ENCODE measurements at places on chromosomes 4 and X.

- DNase-seq = no peak
Measured at GRCh38 chr4:159238631-159239030, 135.8 kb downstream of the RAPGEF2 start.

DNA sequence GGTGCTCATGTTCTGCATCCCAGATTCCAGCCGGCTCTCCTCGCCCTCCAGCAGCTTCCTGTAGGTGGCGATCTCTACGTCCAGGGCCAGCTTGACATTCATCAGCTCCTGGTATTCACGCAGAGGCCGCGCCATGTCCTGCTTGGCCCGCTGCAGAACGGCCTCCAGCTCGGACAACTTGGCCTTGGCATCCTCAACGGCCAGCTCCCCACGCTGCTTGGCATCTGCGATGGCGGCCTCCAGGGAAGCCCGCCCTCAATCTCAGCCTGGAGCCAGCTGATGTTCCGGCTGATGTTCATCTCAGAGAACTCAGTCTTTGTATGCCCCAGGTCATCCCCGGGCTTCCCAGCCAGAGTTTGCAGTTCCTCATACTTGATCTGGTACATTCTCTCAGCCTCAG lies 431.8 kb upstream of the DIPK2B start:
- no peak for DNase-seq

- no peak for DNase-seq
Measured at GRCh38 chr4:11165052-11165451, 263.6 kb downstream of the HS3ST1 start.

DNA sequence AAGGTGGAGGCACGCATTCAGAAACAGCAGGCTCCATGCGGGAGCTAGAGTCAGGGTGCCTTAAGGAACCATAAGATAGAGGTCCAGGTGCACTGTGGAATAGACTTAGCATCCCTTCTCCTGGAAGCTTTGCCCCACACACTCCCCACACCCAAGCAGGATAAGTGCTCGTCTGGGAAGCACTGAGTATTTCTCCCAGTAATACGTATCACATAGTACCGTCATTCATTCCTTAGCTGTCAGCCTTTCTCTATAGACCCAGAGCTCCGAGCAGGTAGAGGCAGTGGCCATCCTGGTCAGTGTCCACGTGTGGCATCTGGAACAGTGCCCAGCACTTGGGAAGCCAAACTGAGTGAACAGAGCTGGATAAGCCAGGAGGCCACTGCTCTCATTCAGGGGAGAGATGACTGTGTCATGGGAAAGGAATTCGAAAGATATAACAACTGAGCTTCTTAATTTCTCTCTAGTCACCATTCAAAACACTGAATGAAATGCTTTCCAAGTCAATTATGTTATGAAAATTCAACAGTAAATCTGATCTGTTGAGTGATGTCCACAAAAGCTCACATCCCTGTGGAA lies 9.9 kb downstream of the APBB2 start:
- DNase-seq = no peak

DNA sequence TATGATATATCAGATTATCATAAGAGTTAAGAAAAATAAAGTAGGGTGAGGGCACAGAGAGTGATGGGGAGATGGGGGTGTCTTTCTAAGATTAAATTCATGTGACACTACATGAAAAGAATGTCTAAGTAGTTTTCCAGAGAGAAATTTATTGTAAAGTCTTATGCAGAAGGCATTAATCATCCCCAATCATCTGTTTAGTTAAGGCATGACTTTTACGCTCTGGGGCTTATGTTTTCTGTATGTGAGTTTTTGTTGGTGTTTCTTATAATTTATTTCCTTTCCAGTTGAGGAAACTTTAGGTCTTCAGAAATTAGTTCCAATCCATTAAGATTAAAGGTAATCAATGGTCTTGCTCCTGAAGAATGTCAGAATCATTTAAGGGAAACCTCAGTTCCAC lies 383.0 kb upstream of the GALNT7 start:
- DNase-seq = no peak

DNA sequence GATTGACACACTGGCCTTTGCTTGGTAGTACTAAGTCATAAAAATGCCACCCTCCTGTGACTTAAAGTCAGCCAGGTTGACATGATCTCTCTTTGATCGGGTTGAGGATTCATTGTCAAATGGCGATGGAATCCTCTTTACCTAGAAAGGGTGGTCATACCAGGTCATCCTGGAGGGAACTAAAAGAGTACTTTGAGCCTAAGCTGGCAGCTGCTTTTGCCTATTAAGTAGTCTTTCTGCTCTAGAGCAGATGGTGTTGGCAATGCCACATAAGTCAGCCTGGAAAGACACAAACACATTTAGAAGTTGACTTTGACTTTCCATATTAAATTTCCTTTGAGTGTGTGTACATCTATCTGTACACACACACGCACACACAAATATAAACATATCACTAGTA lies 39.2 kb upstream of the C4orf54 start:
- DNase-seq = no peak

- no peak for DNase-seq
Measured at GRCh38 chrX:122517786-122518185, 666.3 kb upstream of the GRIA3 start.

GRCh38 chr4:126061655-126062054 lies 746.9 kb downstream of the FAT4 start:
- no peak for DNase-seq

DNA sequence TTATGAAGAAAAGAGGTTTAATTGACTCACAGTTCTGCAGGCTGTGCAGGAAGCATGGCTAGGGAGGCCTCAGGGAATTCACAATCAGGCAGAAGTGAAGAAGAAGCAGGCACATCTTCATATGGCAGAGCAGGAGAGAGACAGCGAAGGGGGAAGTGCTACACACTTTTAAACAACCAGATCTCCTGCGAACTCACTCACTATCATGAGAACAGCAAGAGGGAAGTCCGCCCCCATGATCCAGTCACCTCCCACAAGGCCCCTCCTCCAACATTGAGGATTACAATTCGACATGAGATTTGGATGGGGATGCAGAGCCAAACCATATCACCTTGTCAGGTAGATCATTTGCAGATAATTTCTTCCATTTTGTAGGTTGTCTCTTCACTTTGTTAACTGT lies 555.5 kb upstream of the MAGEB2 start:
- no peak for DNase-seq

Data from activated CD8-positive, alpha-beta memory T cell treated with anti-CD3 and anti-CD28 coated beads for 1 hour (primary cell).